HT-29 (cell line): ENCODE measurements at places on chromosomes 2 and 18. TPM values are rescaled to one million over a fixed set of nuclear protein-coding genes. Genes with fewer than 3 reads are reported as not detected.

C2orf81 gene
- total RNA-seq: 3.2 and 3.9 TPM in 2 replicates

PROC gene
- total RNA-seq: 0.74 and 1.3 TPM in 2 replicates

LONRF2 gene
- 0.29 and 0.79 TPM in 2 replicates for total RNA-seq

OSBPL1A gene
- 13.7 and 14.1 TPM in 2 replicates for total RNA-seq

GRCh38 chr2:171878481-171878993 lies 15.5 kb downstream of the SLC25A12 start:
- no peak for DNase-seq

DNA sequence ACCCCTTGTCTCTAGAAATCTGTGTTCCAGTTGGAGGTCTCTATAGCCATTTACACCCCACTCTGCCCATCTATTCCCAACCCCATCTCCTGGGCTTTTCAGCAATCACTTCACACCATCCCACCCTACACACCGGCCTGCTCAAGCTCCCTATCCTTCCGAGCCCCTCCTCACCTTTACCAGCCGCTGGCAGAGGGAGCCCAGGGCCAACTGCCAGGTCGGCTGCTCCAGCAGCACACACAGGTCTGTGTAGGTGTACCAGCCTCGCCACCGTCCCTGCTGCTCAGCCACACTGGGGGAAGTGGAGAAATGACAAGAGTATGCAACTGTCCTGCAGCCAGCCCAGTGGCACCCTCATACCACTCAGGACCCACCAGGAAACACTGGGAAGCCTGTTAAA lies 3.3 kb upstream of the SLC23A3 start:
- DNase-seq: no peak

DNA sequence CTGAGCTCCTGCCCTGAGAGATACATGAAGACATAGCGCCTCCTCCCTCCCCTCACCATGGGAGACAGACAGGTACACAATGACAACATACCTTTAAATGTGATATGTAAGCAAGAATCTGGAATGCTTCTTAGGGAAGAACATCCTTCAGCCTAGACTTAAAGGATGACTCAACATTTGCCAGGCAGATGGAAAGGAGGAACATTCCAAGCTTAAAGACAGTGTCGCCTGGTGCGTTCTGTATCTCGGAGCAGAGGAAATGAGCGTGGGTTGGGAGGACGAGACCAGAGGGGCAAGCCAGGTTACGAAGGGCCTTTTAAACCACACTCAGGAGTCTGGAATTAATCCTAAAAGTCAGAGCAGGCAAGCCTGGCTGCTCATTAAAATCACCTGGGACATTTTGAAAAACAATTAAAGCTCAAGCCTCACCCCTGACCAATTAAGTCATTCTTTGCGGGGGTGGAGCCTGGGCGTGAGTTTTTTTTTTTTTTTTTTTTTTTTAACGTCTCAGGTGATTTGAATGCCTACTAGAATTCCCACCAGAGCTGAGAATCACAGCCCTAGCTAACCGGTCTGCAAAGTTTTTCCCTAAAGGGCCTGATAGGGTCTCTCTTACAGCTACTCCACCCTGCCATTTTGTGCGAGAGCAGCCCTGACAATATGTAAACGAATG lies 131.2 kb upstream of the SEC11C start:
- DNase-seq: peak; percentile 41

GRCh38 chr2:219492575-219492974 lies 6.1 kb upstream of the GMPPA start:
- DNase-seq: no peak

GRCh38 chr2:225367482-225367881 lies 32.0 kb upstream of the NYAP2 start:
- no peak for DNase-seq

PRLH gene
- not detected in 2 replicates for total RNA-seq

GRCh38 chr18:50749945-50750344 lies 69.9 kb downstream of the MRO start:
- no peak for DNase-seq

DNA sequence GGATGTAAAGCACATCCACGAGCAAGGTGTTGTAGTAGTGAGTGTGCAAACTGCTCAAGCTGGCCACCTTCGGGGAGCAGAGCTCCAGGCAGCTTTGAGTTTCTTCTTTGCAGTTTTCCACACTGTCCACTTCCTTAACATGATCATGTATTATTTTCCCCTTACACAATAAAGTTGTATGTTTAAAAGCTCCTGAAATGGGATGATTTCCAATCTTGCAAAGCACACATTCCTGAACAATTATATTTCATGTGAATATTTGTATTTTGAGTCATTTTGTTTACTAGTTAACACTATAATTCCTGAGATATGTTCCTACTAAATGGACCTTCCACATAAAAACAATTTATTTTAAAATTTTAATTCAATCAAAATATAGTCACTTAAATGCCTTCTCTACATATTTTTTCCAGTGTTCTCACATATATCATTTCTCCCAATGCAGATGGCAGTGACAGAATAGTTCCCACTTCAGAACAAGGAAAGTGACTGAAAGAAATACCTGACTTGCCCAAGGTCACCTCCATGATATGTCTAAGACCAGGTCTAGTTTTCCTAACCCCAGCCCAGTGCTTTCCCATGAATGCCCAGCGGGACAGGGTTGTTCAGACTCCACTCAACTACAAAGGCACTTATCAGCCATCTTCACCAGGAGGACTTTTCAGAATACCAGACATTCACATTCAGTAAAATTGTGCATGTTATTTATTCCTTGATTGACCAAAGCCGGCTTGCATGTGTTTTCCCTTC lies 5.5 kb downstream of the CYB5A start:
- DNase-seq: no peak

- DNase-seq: no peak
Measured at GRCh38 chr2:208570066-208570465, 163.5 kb downstream of the PTH2R start.

DNA sequence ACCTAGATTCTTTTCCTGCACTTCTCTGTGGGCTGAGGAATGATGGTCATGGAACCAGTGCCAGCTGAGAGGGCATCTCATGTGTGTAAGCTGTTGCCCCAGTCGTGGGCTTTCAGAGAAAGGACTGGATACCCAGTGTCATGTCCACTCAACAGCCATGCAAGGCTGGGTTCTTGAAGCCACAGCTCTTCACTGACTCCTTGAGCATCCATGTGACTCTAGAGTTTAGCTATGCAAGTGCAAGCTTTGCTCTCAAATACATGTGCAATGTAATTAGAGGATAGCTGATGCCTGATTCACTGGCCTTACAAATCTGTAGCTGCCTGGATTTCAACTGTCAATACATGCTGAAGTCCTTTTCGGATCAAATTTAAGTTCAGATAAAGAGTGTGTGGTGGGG lies 46.8 kb upstream of the EML6 start:
- no peak for DNase-seq

GRCh38 chr2:69798290-69798908 lies 31.1 kb upstream of the GMCL1 start:
- peak; percentile 66 for DNase-seq

PDCD1 gene
- not detected in 2 replicates for total RNA-seq

DNA sequence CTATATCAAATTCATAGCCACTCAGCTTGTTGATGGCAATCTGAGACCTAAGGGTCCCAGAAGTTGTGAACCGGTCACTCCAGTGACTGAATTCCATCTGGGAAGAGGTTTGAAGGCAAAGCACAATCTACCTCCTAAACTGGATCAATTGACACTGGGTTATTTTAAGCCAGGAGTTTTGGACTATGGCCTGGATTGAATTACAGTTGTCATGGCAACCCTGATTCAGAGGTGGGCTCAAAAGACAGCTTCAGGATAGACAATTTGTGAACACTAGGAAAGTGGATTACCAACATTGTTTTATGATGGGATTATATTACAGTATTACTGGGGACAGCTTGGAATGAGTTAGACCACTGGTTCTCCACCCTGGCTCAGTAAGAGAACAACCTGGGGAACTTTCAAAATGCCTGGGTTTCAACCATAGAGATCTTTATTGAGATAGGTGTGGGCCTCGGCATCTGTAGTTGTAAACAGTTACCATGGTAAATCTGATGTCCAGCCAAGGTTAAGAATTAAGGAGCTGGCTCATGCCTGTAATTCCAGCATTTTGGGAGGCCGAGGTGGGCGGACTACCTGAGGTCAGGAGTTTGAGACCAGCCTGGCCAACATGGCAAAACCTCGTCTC lies 58.8 kb downstream of the MFSD6 start:
- DNase-seq: no peak

KCNS3 gene
- total RNA-seq: 0.05 TPM in 1 of 2 replicates, not detected in the other

CNTNAP5 gene
- not detected in 2 replicates for total RNA-seq

DNA sequence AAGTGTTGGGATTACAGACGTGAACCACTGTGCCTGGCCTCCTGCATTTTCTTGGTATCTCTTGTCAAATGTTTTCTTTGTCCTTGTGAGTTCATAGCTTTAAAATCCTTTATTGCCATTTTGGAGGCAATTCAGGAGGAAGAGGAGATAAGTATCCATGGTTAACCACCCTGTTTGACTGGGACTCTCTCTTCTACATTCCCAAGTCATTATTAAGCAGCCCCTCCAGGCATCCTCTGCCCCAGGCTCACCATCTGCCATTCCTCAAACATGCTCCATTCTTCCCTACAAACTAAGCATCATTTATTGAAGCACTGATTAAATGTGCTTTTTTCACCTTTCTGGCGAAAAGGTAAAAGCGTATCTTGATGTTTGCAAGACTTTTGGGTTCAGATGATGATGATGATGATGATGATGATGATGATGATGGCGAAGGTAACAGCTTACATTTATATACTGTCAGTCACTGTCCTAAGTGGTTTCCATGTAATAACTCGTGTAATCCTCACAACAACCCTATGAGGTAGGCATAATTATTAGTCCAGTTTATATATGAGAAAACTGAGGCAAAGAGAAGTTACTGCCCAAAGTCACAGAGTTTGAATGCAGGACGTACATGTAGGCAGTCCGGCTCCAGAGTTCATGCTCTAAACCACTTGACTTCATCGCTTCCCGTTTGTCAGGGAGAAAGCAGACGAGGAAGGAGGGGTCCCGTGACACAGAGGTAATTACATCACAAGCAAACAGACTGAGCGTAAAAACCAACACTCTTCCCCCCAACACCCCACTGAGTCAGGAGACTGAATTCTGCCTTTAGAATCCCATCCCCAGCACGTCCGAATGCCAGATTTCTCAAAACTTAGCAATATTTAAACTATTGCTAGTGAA lies 69.7 kb upstream of the ACKR3 start:
- no peak for DNase-seq

MYCN gene
- 0.16 TPM in 1 of 2 replicates, not detected in the other for total RNA-seq

DNA sequence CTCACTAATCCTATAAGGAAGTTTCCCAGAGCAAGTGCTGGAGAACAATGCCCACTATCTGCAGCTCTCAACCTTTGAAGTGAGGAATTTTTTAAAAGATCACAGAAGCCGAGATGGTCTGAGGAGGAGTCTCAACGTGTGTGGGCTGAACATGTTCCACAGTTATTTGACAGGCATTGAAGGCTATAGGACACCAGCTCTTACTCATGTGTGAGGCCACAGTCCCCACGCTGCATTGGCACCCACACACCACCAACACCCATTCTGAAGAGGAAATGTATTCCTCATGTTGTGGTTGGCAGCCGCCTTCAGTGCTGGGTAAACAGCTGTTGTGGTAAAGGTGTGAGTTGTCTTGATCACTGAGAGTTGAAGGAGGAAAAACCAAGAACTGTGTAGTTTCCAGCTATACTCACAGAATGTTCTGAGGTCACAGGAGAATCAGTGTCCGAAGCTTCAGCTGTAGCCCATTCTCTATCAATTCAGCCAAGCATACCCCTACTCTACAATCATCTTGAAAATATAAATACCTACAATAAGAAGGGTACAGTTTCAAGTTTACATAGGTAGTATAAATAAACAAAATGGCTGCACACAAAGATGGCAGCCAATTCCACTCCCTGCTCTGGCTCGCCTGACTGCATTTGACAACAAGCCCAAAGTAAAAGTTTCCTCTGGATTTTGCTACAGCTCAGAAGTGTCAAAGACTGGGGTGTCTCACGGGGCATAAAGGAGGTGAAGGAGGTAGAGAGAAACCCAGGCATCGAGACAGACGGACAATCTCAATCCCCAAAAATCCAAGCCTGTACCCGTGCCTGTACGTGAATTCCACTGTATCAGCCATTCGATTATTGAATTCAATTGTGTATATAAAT lies 12.1 kb downstream of the CD226 start:
- DNase-seq: peak; percentile 5

ANKRD36 gene
- 6.2 and 8.1 TPM in 2 replicates for total RNA-seq

DNA sequence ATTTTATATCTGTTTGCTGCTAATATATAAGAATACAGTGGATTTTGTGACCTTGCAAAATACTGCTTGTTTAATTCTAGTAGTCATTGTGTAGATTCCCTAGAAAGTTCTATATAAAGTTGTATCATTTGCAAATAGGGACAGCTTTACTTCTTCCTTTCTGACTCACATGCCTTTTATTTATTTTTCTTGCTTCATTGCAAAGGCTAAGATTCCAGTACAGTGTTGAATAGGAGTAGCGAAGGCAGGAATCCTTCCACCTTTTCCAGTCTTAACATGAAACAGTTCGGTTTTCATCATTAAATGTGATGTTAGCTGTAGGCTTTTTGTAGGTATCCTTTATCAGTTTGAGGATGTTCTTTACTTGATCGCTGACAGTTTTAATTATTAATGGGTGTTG lies 58.1 kb downstream of the DGKD start:
- no peak for DNase-seq

- DNase-seq: no peak
Measured at GRCh38 chr2:170505631-170506275, 209.4 kb upstream of the SP5 start.

- no peak for DNase-seq
Measured at GRCh38 chr18:67411116-67411515, 105.4 kb downstream of the DSEL start.

- no peak for DNase-seq
Measured at GRCh38 chr2:75577280-75577679, 16.5 kb upstream of the EVA1A start.

DNA sequence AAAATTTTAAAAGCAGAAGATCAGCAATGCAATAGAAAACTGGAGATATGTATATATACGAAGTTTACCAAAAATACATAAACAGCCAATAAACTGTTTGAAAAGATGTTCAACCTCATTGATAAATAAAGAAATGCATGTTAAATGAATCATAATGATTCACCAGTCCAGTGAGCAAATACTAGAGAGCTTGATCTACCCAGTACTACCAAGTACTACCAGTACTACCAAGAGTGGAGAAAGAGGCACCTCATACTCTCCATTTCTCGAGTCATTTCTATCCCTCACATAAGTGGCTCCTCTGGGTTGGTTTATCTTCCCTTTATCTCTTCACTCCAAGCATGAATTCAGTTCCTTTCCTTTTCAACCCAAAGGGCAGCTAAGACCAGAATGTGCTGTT lies 138.9 kb downstream of the MREG start:
- DNase-seq: no peak
